Renal cortex interstitium (tissue), 15 donors: ENCODE measurements at places on chromosomes 13 and 19.

DNA sequence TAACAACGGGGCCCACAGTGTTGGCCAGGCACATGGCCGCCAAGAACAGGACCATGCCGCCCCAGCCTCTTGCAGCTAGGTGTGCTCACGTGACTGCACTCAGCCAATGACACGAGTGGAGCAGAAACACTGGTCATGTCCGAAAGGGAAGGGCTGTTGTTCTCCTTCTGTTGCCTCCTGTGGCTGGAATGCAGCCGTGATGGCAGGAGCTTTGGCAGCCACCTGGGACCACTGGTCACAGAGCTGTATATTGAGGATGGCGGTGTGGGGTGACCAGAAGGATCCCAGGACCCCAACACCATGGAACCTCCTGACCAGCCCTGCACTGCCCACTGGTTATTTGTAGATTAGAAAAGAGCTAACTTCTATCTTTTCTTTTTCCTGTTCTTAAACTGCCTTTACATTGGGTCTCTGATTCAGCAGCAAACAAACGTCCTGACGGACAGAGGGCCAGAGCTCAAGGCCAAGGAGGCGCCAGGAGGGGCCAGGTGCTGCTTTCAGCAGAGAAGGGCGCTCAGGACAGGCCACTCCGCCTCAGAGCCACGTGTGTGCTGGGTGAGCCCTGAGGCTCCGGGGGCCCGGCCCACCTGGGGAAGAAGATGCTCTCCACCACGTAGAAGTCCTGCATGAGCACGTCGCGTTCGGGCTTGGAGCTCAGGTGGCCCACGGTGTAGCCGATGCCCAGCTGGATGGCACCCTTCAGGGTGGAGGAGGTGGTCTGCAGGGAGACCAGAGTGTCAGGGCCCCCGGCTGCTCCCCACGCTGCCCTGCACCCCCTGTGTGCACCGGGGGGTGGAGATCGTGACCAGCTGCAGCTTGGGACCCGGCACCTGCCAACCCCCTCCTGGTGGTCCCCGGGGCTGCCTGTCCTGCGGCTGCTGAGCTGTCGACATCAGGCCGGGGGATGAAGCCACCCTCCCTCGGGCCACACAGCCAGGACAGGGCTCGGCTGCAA is 35.0 kb upstream of the CACTIN start:
- DNase-seq: no peak

DNA sequence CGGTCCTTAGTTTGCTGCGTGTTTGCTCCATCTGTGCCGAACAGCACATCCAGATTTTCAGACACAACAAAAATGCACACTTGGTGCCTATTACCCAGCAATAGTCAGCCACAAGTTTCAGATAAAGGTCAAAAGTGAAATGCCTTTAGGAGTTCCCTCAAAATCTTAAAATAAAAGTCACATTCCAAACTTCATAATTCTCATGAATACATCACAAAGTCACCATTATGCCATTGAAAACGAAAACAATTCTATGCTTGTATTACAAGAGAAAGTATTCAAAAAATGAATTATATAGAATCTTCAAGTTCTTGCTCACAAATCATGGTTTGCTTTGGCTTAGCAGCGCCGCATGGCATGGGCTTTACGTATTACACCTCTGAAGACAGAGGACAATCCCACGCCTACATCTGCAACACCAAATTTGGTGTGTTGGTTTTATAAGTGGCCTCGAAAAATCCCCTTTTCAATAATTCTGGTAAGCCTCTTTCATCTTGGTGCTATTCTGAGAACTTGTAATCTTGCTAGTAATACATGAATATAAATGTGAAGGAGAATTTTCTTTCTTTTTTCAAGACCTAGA is 26.6 kb downstream of the COL4A1 start:
- DNase-seq: no peak

GRCh38 chr13:101660711-101661110 is 208.2 kb downstream of the ITGBL1 start:
- no peak for DNase-seq

DNA sequence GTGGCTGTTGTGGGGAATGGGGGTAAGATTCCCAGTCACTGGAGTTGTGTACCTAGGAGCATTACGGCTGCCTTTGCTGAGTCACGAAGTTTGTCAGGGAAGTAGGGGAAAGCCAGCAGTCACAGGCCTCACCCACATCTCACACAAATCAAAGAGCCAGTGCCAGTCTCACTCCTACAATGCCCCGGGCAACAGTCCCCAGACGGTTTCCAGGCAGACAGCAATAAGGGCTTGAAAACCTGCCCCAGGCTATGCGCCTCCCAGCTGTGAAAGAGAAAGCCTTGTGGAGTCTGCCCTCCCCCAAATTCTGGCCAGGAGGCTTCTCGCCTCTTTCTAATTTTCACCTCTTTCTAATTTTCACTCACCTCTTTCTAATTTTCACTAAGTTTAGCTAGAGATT is 142.3 kb upstream of the EDNRB start:
- DNase-seq: no peak

DNA sequence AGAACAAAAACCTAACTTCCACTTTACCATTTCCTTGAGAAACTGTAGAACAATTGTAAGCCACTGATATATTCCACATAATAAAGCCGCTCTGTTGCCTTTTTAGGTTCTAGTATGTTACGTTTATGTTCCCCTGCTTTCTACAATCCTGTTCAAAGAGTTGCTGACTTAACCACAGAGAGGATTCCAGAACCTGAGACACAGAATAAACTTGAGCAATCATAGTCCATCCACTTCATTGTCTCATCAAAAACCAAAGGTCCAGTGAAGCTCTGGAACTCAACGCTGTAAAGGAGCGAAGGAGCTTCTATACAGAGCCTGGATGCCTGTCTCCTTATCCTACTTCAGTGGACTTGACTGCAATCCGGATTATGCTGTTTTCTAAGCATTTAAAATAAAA is 4.6 kb downstream of the STARD13 start:
- no peak for DNase-seq

- no peak for DNase-seq
Observed at GRCh38 chr19:54677217-54677616, 14.4 kb downstream of the LILRB4 start.

- no peak for DNase-seq
Observed at GRCh38 chr13:112809332-112810315, 119.8 kb downstream of the ATP11A start.

DNA sequence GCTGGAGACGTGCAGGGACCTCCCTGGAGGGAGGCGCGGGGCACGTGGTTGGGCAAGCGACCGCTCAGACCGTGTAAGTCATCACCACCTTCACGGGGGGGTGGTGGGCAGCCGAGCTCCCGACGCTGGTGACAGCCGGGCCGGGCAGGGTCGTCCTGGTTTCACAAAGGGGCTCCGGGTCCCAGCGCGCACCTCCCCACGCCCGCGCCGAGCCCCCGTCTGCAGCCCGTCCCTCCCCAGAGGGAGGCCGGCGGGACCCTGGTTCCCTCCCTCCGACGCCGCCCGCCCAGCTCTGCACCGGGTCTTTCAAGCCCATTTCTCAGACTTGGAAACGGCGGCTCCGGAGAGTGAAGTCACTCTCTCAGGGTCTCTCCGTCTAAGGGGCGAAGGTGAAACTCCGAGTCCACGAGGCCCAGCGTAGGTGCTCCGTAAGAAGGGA is 729 bp upstream of the ARID3A start:
- no peak for DNase-seq

GRCh38 chr19:29576761-29577648 is 29.1 kb upstream of the POP4 start:
- DNase-seq: no peak

DNA sequence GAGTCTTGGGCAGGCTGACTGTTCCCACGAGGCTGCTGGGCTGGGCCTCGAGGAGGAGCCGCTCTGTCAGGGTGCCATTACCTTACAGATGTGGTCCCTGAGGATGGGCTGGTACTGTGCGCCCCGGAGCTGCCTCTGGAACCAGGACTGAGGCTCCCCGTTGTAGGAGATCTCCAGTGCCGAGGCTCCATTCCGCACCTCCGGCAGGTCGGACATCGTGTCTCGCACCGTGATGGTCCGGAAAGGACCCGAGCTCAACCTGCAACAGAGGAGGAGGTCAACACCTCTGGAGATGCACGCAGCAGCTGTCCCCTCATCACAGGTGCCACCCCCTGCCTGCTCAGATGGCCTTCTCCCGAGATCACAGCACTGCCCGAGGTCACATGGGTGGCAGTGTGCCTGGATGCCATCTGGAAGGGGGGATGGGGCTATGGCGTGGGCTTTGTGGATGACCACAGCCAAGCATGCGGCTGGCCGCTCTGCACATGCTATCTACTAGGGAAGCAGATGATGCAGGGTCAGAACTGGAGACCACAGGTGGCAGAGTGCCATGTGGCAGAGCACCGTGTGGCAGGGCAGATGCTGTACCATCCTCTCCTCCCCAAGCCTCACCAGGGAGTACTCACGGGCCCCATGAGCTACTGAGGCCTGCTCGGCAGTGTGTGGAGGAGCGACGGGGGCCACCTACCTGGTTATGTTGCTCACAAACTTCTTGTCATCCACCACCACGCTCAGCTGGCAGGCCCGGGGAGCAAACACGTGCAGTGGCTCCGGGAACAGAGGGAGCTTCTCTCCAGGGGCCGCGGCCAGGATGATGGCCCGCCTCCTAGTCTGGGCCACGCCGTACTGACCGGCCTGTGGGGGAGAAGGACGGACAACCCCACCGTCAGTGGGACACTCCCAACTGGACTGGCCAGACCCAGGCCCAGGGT is 18.3 kb upstream of the EIF3G start:
- no peak for DNase-seq

DNA sequence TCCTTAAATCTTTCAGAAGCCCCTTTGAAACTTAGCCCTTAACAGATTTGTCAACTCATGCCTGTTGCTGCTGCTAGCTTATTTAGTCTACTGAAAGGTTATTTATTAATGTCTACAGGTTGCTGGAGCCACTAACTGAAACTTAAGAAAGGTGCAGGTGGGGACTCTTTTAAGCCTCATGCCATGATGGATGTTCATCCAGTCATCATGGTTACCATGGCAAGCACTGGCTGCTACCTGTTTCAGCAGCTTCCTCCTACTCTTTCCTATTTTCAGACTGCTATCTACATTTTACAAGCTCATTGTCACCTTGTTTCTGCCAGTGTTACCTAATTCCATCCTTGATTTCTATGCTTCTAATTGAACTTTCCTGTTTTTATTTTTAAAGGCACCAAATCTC is 27.1 kb downstream of the DGKH start:
- no peak for DNase-seq

DNA sequence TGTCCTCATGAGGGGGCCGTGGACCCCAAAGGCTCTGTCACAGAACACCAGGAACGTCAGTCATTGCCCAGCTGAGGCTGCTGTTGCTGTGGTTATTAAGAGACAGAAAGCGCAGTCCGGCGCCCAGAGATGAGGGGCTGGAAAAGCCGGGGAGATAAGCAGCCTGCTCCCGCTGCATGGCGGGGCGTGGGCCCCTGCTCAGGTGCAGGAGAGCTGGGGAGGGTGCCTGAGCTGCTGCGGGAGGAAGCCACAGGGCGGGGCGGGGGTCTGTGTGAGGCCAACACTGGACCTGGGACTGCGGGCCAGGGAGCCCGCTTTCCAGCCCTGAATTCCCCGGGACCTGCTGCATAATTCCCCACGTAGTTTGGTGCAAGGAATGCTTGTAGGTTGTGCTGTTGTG is 11.3 kb downstream of the SOX1 start:
- DNase-seq: no peak

GRCh38 chr19:2986951-2987524 is 9.7 kb downstream of the TLE6 start:
- no peak for DNase-seq

- no peak for DNase-seq
Observed at GRCh38 chr13:45809801-45810394, 41.7 kb downstream of the SIAH3 start.

DNA sequence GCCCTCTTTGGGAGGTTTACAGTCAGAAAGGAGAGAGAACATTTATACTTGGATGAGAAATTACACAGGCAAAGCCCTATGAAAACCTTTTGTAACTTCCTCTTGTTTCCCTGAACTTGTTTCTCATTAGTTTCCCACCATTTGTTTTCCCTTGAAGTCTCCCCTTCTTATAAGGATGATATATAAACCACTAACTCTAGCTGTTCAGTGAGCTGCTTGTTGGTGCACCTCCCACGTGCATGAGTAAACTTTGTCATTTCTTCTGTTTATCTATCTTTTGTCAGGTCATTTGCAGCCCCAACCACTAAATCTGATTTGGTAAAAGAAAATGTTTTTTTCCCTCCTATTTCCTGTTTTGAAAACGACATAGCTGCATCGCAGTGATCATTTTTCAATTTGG is 919.9 kb downstream of the SLITRK1 start:
- peak; percentile 18 for DNase-seq

- no peak for DNase-seq
Observed at GRCh38 chr13:59623206-59623915, 540.4 kb downstream of the DIAPH3 start.

GRCh38 chr19:18091217-18091608 is 4.5 kb upstream of the IL12RB1 start:
- no peak for DNase-seq

DNA sequence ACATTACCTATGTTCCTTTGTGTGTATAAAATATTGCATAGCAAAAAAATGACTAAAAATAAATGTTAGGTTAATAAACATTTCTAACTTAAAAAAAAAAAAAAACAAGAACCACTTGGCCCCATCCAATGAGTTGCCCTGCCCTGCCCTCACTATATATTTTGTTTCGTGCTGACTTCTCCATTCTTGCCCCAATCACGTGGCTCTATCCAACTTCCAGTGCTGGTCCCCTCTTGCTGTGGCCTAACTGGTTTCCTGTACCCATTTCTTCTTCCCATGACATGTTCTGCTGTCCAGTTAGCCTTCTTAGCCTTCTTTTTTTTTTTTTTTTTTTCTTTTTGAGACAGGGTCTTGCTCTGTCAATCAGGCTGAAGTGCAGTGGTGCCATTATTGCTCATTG is 151.6 kb downstream of the FOXO1 start:
- DNase-seq: no peak

DNA sequence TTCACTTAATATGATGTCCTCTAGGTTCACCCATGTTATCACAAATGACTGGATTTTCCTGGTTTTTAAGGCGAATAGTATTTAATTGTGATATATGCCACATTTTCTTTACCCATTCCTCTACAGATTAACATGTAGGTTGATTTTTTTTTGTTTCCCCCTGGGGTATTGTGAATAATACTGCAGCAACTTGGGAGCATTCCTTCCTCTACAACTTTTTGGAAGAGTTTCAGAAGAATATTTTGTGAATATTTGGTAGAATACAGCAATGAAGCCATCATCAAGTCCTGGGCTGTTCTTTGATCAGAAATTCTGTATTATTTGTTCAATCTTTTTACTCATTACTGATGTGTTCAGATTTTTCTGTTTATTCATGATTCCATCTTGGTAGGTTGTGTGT is 5.6 kb upstream of the ZNF331 start:
- DNase-seq: no peak

GRCh38 chr19:3270902-3271301 is 46.4 kb downstream of the CELF5 start:
- no peak for DNase-seq

GRCh38 chr19:49084206-49085019 is 838 bp upstream of the SNRNP70 start:
- DNase-seq: no peak

GRCh38 chr13:50123862-50124535 is 108.8 kb downstream of the KCNRG start:
- DNase-seq: no peak
